ENCODE measurements at places on chromosomes 3 and 15.

GRCh38 chr3:127637546-127637945, 8.6 kb downstream of the PODXL2 start:
- no peak for DNase-seq

DNA sequence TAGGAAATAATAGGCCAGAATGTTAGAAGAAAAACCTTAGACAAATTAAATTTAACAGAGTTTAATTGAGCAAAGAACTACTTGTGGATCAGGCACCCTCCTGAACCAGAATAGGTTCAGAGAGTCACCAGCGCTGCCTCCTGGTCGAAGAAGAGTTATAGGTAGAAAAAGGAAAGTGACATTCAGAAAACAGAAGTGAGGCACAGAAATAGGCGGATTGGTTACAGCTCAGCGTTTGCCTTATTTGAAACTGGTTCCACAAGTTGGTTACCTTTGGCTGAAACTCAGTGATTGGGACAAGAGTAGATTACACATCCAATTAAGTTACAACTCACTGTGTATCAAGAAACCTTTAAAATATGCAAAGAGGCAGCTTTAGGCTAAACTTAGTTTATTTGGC, 4.4 kb downstream of the AADAC start:
- no peak for DNase-seq

DNA sequence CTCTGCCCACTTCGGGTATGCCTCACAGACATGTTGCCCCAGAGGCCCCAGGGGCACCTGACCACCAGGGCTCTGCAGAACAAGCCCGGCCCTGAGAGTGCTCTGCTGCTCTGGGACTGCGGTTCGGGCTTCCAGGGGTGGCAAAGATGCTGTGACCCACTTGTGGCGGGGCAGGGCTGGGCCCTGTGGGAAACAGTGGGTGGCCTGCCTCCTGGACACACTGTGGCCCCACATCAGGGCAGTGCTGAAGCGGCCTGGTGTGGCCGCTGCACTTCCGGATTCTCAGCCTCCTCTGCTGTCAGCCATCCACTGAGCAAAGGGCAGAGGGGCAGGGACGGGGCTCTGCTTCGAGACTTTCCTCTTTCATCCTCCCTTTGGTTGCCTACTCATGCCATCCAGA, 26.5 kb upstream of the PLXND1 start:
- no peak for DNase-seq

GRCh38 chr3:138461896-138462295, 27.5 kb downstream of the ESYT3 start:
- no peak for DNase-seq

GRCh38 chr15:61137105-61137792, 91.9 kb downstream of the RORA start:
- no peak for DNase-seq

GRCh38 chr3:122975924-122976293, 51.7 kb downstream of the SEMA5B start:
- no peak for DNase-seq

- DNase-seq, result no peak
Measured at GRCh38 chr15:37134699-37135131, 34.4 kb upstream of the MEIS2 start.

GRCh38 chr3:143597774-143598652, 250.3 kb downstream of the SLC9A9 start:
- DNase-seq, result no peak

DNA sequence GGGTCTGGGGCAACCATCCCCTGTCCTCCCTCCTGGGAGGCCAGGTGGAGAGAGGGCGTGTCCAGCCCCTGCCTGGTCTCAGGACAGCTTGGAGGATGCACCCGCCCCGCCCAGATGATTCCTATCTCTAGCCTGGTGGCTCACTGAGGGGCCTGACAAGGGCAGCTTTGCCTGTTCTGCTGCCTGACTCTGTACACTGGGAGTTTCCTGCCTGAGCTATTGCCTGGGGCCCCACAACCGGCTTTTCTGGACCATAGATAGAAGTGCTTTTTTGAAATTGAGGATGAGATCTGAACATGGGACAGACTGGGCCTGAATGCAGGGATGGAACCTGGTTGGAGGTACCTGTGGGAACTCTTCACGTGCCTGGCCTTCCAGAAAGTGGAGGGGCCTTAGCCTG, 751 bp upstream of the PLA2G4E start:
- DNase-seq, result no peak

DNA sequence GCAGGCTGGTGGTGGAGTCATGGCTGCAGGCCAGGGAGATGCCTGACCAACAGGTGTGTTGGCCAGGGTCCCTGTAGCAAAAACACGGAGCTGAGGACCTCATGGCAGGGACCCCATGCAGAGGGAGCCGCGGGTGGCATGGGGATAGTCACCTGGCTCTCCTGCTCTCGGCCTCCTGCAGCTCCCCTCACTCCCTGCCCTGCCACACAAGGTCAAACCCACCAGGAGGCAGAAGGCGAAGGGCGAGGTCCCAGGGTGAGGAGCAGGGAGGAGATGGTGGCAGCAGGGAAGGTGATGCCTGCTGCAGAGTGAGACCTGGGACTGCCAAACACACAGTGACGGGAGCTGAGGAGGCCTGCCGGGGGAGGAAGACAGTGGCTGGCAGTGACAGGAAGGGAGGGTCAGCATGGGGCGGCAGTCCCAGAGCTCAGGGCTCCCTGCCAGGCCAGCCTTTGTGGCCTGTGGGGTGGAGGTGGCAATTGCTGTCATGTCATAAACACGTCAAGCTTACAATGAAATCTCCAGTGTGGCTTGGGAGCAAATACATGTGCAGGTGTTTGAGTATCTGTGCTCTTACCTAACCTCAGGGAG, 144.3 kb downstream of the TJP1 start:
- DNase-seq, result no peak

GRCh38 chr3:42256135-42256819, 9.7 kb downstream of the CCK start:
- DNase-seq, result peak; percentile 42

DNA sequence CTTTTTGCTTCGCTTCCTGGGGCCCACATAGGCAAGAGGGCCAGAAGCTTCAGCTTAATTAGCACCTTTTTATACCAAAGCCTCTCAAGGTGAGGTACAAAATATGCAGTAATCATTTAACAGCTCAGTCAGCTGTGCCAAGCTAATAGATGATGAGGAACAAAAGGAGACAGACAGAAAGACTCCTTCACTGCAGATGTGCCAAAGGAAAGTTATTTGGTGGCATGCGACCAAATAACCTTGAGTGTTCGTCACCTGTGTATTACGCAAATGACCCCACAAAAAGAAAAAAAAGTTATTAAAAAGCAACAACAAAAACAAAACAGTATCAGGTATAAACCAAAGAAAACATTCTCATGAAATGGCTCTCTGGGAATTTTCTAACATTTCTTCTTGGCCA, 325.8 kb upstream of the IGF1R start:
- DNase-seq, result no peak

- DNase-seq, result no peak
Measured at GRCh38 chr3:77795013-77795412, 755.1 kb downstream of the ROBO2 start.

- DNase-seq, result no peak
Measured at GRCh38 chr3:73148682-73149081, 87.2 kb downstream of the EBLN2 start.

- DNase-seq, result no peak
Measured at GRCh38 chr15:40744815-40745152, 10.3 kb downstream of the RMDN3 start.

DNA sequence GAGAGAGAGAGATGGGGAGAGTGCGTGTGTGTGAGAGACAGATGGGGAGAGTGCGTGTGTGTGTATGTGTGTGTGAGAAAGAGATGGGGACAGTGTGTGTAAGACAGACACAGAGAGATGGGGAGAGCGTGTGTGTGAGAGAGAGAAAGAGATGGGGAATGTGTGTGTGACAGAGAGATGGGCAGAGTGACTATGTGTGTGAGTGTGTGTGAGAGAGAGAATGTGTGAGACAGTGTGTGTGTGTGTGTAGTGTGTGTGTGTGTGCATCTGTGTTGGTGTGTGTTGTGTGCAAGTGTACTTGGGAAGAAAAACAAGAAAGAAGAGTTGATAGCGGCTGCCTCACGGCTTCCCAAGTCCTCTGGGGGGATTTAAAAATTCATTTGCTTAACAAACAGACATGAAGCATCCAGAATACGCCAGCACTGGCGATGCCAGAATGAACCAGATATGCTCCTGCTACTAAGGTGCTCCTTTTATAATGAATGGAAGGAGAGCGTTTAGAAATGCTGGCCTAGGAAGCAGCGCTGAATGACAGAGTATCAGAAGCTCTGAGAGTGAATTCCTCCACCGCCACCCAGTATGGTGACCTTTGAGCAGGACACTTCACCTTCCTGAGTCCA, 186.1 kb upstream of the TSC22D2 start:
- DNase-seq, result no peak

DNA sequence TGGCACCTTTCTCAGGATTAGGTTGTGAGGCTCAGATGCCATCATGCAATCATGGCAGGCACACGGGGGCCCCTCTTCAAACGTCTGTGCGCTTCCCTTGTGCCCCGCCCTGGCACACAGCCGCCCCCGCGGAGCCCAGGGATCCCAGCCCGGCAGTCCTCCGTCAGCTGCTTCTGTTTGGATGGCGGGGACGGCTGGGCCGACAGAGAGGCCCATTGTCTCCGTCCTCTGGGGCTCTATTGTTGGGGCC, 849 bp upstream of the HDAC11 start:
- no peak for DNase-seq

DNA sequence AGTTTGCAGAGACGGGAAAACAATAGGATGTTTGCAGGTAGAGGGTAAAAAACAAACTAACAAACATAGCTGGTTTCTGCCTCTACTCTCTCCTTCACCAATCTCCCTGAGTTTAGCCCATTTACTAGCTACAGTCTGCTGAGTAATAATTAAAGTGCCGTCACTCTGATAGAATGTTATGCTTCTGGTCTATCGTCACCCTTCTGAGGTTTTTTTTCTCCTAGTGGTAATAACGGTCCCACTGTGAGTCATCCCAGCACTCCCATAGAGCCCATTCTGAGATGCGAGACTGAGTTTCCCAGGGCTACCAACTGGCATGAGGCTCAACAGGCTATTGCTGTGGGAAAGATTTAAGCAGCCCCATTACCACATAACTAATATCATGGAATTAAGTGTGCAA, 56.4 kb downstream of the PLAAT1 start:
- peak; percentile 69 for DNase-seq

GRCh38 chr3:175433026-175433674, 574.0 kb downstream of the NAALADL2 start:
- DNase-seq, result no peak

- DNase-seq, result no peak
Measured at GRCh38 chr15:51756482-51756881, 5.1 kb downstream of the TMOD2 start.

- no peak for DNase-seq
Measured at GRCh38 chr15:57358571-57358970, 17.7 kb upstream of the CGNL1 start.

DNA sequence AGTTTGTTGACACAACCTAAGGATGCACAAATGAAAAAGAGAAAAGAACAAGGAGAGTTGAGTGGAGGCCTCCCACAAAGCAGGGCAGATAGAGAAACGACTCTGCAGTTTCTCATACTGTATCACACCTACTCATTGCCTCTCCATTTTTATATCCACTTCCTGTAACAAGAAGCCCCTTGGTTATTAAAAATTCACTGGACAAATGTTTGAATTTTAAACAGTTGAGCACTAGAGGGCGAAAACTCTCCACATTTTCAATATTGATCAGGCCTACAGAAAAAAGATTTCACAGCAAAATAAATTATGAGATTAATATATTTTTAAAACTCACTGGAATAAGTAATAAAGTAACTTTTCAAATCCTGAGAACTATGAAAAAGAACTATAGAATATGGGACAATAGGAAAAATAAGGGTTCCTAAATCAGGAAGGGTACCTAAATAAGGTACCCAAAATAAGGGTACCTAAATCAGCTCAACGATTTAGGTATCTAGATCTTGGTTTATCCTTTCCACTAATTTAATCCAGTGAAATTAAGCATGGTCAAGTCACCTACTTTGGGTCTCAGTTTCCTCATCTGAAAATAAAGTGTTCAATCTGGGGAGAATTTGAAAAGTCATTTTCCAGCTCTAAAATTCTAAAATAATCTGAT, 47.0 kb upstream of the PPIB start:
- DNase-seq, result no peak

- DNase-seq, result no peak
Measured at GRCh38 chr3:151579571-151580270, 118.9 kb upstream of the IGSF10 start.

DNA sequence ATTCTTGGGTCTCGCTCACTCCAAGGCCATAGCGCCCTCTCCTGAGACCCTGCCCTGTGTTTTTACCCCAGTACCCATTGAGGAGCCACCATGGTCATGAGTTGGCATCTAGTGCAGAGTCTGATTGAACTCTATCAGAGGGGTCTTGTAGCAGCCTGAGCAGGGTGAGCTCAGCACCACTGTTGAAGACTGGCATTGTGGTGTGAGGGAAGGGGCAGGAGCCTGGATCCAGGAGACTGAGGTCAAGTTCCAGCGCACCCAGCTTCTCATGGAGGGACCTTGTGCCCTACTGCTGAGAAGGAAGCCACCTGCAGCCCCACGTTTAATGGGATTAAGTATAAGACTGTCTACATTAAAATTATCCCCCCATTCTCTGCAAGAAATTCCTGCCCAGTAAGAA, 65.8 kb upstream of the LARS2 start:
- no peak for DNase-seq

DNA sequence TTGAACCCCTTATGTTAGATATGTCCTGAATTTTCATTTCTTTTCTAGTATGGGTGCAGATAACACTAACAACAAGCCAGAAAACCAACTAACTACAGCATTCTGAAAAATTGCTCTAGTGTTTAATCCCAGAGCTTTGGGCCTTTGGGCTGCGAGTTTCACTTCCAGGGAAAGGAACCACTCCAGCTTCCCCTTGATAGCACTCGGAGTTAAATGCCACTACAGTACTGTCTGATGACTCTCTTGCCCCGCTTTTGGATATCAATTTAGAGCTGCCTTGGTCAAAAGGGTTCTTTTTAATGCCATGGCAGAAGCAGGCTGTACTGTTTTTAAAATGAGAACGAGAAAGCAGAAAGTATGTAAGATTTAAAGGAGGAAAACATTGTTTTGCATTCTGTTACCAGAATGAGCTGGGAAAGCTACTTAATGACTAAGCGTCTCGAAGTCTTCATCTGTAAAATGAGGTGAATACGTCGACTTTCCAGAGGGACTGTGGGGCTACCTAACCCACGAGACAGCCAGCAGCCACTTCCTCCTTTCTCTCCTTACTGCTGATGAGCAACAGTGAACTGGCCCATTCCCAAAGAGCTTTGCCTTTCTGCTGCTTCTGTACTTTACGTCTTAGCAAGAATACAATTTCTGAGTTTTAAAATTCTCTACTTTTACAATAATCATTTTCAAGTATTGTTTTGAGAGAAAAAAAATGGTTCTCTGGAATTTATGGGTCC, 299.3 kb upstream of the LYSMD4 start:
- DNase-seq, result no peak

All from H54 (cell line).